NCI-H1048 (cell line): ENCODE measurements at places on chromosomes 11 and 22.
A peak's percentile ranks its signal among the peaks of the same experiment; 100 is the strongest.

GRCh38 chr11:67022341-67022933 lies 497 bp upstream of the SYT12 start:
- DNase-seq, result peak; percentile 61

DNA sequence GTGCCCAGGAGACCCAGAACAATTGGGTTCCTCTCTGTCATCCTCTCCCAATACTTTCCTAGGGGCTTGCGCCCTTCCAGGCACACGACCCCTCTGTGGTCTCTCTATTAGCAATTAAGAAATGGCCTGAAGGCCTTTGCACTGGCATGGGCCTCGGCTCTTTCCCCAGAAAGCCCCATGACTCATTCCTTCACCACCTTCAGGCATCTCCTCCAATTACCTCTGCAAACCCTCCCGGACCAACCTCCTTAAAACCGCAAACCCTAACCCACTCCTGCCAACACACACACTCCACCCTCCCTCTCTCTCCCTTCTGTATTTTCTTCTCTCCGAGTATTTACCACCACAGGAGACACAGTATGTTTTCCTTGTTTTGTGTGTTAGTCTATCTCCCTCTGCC lies 36.7 kb downstream of the LARGE1 start:
- DNase-seq, result no peak

GRCh38 chr11:121412000-121412587 lies 40.0 kb upstream of the SORL1 start:
- DNase-seq, result no peak

GRCh38 chr11:1276866-1277615 lies 32.4 kb downstream of the TOLLIP start:
- DNase-seq, result no peak

GRCh38 chr11:117641008-117641915 lies 155.8 kb downstream of the DSCAML1 start:
- no peak for DNase-seq

DNA sequence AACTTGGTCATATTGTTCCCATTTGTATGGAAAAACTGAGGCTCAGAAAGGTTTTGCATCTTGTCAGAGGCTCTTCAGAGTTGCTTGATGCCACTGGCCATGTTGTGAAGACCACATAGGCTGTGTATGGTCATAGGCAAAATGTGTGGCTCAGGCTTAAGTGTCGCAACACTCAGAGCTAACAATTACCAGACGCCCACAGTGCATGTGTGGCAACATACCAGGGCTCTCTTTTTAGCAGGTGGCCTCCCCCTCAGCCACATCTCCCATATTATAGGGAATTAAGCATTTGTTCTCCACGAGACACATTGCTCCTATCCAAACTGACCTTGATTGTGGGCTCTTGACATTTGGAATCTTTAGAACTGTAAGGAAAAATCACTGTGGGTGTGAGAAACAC lies 802.5 kb downstream of the DLG2 start:
- DNase-seq, result no peak

DNA sequence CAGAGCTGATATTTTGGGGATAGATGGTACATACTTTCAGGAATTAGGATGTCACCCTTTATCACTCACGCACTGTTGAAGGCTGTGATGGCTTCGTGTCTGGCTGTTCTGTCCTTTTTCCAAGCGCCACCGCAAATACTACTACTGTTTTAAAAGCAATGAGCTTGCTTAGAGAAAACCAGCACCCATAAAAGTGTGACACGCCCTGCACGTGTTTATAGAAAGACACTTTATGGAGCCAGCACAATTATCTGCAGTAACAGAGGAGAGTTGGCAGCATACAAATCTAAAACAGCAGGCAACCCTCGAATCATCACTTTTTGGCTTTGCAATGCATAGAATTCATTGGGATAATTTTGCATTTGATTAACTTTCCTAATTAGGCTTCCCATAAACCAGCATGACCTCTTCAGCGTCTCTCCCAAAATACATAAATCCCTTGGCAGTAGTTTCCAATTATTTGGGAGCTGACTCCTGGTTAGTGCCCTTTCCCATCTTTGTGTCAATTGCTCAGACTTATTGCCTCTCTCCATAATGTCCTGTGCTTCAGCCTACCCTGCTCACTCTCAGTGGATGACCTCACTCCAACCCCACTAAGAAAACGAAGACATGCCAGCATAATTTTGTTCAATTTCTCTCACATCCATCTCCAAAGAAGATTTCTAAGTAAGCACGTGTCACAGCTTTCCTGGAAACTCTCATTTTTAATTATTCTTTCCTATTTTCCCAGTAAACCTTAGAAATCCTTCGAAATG lies 118.7 kb upstream of the LARGE1 start:
- no peak for DNase-seq

- DNase-seq, result no peak
Observed at GRCh38 chr22:40410272-40410671, 39.9 kb downstream of the SGSM3 start.

DNA sequence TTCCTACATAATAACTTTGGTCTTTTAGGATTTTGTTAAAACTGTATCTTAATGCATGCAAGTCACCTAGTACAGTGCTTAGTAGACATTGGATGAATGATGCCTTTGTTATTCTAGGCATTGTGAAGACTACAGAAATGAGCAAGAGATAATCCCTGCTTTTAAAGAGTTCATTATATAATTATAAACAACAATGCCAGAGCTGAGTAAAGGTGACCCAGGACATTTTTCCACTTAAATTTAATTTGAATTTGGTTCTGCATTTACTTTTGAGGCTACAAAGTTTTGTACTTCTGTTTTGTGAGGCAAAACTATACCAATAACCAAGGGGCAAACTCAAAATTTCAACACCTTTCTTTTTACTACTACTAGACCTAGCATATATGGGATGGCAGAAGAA lies 182.0 kb upstream of the SESN3 start:
- no peak for DNase-seq

- DNase-seq, result no peak
Observed at GRCh38 chr11:34105957-34106504, 602 bp downstream of the NAT10 start.

DNA sequence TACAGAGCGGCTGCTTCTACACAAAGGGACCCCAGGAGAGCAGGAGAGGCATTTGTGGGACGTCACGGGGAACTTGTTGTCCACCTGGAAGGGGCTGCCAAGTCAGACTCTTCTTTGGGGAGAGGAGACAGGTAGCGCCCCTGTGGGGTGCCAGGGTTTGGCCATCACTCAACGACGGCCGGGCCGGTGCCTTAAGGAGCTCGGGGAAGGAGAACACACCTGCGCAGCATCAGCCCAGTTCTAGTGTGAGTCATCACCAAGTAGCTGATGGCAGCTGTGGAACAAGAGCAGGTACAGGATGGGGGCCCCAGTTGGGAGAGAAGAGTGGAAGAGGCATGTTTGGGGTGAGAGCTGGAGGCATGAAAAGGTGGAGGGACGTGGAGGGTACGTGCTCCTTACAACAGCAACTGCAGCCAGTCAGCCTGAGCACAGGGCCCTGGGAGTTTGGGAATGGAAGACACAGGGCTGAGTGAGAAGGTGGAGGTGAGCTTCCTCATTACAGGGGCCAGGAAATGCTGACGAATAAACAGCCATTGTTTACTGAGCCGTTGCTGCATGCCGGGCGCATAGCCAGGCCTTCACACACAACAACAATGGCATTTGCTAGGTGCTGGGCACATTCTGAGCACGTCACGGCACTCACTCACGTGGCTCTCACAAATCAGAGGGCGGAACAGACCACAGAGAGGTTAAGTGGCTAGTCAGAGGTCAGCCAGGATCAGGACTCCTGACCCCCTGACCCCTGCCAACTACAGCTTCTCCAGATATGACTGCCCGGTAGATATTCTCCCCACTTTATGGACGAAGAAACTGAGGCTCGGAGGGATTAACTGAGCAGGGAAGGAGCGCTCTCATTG lies 29.1 kb upstream of the TP53I11 start:
- no peak for DNase-seq

DNA sequence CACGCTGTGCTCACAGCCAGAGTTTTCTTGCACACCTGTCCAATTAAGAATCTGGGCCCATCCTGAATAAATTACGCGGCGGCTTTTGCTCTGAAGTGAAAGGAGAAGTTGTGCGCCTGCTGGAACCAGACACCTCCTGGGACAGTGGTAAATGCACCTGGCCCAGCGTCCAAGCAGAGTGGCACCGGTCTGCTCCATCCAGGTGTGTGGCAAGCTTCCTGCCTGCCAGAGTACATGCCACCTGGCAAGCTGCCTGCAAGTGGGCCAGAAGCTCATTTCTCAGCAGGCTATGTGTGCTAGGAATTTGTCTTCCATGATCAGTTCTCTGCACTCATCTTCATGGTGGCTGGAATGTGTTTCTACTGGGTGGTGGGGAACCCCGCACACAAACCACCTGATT lies 660.6 kb downstream of the ETS1 start:
- DNase-seq, result no peak

DNA sequence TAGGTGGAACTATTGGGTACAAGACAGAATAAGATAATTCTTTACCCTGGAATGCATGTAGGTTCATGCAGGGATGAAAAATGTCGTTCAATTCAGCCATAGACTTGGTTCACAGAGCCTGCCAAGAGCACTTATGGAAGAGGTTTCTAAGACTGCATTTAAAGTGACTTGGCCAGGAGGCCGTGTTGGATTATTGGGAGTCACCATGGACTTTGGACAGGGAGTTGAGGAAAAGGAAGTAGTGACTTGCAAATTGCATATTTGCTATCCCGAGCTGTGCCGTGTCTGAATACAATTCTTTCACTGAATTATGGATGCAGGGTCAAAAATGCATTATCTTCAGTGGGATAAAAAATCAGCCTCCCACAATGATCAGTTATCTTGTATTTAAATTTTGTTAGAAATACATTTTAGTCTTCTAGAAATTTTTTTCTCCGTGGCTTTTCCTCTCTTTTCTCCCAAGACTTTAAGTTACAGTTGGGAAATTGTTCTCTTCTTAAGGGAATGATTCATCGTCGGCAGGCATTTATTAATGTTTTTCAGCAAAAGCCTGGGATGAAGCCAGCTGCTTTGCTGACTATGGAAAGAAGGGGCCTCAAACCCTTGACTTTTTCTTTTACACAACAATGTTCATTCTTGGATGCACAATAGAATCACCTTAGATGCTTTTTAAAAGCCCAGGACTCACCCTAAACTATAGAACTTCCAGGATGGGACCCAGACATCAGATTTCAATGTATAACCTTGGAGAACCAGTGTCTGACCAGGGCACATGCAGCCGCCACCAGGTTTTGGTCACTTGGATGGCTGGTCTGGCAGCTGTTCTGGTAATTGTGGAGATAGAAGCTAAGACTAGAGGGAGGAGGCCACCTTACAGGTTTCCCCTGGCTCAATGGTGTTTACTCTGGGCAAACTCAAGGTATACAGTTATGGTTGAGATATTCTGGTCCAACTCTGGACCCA lies 70.8 kb downstream of the FAT3 start:
- no peak for DNase-seq

DNA sequence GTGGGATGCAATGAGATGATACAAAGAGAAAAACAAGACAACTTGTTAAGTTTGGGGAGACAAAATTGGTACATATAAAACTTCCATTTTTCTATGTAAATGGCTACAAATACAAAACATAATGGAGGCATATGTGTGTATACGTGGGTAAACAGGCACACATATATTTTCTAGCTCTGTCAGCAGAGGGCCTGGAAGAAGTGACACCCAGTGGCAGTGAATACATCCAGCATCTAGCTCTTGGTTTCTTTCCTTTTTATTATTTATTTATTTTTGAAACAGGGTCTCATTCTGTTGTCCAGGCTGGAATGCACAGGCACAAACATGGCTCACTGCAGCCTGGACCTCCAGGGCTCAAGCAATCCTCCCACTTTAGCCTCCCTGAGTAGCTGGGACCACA lies 5.0 kb upstream of the RASL10A start:
- no peak for DNase-seq

DNA sequence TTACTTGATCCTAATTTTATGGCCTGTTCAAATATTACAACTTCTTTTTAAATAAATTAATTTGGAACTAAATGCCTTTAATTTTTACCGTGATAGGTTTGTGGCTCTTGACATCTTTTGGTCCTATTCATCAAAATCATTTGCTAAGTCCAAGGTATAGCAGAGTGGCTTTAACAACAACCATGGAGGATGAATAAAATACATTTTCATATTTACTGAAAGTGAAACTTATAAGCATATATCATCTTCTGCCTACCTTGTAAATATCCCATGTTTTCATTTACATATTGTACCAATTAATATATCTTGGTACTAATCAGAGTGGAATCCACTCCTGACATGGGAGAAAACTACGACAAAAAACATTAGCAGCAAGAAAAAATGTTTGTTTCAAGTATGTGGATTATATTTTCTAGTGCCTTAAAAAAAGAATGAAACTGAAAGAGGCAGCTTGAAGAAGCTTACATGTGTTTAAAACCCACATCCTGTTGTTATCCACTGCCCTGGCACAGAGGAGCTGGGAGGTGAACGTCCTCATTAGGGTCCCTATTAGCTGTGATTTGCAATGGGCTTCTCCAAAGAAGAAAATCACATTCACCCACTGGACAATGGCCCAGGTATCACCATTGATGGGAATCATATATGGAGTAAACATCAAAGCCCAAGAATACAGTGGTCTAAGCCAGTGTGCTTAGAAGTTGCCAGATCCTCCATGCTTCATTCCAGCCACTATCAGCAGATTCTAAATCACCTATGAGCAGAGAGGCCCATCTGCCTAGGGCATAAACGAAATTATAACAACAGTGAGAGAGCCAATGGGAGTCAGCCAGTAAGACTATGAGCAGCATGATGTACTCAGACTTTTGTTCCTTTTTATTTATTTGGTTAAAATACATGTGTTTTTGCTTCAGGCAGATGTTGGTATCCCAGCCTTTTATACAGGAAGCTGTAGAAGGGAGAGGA lies 84.7 kb downstream of the MAML2 start:
- DNase-seq, result no peak

GRCh38 chr11:120950880-120951279 lies 73.0 kb upstream of the TBCEL start:
- no peak for DNase-seq

DNA sequence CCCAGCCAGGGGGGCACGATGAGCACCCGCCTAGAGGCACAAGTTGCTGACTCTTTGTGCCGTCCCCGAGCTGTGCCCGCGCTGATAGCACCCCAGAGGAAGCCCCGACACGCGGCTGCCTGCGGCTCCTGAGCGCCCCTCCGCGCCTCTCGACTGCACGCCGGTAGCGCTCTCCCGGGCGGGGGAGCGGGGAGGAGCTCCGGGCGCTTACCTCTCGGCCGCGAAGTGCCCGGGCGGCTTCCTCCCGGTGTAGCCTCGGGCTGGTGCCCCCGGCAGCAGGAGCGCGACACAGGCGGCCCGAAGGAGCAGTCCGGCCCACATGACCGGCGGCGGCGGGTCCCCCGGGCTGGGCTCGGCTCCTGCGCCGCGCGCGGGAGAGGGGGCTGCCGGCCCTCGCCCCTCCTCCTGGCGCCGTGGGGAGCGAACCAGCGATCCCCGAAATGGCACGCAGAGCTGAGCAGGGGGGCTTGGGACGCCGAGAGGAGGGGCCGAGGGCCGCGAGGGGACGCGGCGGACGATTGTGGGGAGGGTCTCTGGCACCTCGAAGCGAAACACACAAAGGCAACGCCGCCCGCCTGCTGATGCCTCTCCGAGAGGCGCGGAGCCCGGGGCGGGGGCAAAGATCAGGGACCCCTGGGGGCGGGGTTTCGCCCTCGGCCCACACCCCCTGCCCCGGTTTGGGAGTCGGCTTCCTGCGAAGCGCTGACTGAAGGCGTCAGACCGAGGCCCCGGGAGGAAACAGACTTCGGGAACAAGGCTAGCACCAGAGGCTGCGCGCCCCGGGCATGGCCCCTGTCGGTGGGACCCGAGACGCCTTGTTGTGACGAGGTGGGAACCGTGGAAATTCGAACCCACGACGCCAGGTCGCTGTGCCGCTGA lies at the start of gene VWCE:
Gene VWCE, minus strand, starts transcription at position 600 of the 879 bp plus-strand sequence. Its CDS starts 279 bp downstream, at position 321.
- no peak for DNase-seq
